ENCODE measurements at places on chromosomes 5 and 9.

GRCh38 chr9:77125665-77126064 is 51.7 kb upstream of the VPS13A start:
- no peak for DNase-seq

DNA sequence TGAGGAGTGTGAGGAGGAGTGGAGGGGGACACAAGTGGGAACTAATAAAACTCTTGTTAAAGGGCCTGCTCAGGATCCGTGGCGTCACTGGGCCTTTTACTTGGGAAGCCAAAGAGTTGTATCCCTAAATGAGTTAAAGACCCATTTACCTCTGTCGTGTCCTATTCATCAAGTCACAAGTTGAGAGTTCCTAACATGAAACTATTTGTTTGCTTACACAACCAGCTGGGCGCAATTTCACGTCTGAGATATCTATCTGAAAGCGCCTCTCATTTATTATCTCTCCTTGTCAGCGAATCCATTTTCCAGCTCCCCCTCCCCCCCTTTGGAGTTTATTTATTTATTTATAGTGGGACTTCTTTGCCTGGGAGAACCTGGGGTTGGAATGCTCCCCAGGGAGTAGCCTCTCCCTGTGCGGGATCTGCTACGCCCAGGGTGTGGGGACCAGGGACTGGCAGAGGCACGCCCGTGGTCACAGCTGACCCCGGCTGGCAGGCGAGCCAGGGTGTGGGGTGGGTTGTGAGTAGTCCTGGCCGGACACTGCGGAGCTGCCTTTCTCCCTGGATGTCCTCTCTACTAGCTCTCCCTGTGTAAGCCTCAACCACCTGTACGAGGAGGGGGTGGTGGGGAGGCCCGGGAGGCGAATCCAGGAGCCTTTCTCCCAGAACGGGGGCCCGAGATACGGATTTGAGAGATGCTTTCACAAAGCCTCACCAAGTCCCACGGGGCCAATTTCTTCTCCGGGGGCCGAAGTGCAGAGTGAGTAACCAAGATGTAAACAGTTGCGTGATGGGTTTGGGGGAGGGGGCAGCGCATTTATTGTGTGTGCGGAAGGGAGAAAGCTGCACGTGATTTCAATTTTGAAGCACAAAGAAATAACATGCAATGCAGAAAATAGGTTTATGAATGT is 15.3 kb downstream of the NR2F1 start:
- DNase-seq: no peak

DNA sequence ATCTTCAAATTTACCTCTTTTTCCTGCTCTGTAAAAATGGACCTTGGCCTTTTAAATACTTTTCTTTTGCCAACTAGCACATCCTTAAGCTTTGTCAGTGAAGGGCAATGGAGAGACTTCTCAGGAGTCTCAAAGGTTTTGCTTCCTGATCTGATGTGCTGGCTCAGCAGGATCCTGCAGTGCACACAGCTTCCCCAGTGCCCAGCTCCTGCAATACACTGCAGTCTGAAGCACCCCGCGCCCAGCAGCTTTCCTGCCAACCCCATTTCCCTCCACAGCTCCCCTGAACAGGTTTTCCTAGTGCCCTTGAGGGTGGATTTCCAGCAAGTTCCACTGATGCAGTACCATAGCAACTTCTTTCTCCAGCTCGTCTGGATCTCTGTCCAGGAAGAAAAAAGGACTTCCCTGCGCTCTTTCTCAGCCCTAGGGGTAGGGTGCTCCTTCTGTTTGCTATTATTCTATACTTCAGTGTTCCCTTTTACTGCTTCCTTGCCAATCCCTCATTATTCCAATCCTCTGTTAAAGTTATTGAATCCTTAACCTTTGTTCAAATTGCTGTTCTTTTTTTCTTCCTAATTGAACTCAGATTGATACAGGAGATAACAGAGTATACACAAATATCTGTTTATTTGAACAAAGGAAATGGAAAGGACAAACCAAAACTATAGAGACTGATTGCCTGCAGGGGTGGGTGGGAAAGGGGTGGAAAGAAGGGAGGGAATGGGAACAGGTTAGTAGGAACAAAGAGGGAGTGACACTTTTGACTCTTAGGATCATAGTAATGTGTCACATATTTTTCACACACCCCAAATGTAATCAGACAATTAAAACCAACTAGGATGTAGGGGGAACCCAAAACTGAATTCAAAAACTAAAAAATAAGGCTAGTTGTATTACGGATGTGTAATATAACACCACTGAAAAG is 8.5 kb downstream of the SNAPC3 start:
- no peak for DNase-seq

DNA sequence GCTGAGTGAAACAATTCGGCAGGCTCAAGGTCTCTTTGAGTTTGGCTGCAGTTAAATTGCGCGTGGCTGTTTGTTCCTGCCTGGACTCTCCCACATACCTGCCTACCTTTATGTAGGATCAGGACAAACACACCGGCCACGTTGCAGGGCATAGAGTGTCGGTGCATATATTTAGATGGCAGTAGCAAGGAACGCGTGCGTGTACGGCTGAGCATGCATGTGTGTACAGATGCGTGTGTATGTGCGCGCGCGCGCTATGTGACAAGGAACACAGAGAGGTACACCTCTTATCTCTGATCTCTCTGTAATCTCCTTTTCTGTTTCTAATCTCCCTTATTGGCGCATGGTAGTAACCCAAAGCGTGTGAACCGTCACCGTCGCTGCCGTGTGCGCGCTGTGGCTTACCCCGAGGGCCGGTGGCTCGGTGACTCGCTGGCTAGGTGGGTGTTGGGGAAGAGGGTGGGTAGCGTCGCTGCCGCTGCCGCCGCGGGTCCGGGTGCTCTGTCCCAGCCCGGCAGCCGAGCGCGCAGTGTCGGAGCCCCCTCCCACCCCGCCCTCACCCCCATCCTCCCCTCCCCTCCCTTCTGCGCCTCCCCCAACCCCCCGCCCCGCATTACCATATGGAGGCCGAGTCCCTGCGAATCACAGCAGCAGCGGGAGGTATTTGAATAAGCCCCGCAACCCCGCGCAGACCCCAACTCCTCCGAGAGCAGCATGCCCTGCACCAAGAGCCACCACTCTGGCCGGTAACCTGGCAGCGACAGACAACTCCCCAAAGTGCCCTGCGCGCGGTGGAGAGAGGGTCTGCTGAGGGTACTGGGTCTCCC is 204.8 kb downstream of the MEF2C start:
- DNase-seq: no peak

GRCh38 chr5:164145458-164145857 is 640.0 kb downstream of the MAT2B start:
- DNase-seq: no peak

- no peak for DNase-seq
Measured at GRCh38 chr9:113475031-113475430, 11.5 kb downstream of the RGS3 start.

GRCh38 chr9:94147776-94148175 is 63.5 kb downstream of the PTPDC1 start:
- no peak for DNase-seq

DNA sequence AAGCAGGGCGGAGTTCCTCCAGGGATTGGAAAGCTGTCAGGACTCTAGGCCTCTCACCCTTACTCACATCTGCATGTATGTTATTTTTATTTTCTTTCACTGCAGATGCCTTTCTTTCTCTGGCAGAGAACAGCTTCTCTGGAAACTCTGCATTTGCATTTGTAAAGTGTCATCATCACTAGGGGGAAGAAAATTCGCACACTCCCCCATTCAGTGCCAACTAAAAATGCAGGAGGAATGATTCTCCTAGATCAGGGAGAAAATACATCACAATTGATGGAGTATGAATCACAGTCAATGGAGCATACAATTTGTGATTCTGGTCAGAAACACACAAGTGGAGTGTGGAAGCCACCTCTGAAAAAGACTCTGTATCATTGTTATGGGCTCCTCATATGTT is 351.4 kb upstream of the FTMT start:
- no peak for DNase-seq

DNA sequence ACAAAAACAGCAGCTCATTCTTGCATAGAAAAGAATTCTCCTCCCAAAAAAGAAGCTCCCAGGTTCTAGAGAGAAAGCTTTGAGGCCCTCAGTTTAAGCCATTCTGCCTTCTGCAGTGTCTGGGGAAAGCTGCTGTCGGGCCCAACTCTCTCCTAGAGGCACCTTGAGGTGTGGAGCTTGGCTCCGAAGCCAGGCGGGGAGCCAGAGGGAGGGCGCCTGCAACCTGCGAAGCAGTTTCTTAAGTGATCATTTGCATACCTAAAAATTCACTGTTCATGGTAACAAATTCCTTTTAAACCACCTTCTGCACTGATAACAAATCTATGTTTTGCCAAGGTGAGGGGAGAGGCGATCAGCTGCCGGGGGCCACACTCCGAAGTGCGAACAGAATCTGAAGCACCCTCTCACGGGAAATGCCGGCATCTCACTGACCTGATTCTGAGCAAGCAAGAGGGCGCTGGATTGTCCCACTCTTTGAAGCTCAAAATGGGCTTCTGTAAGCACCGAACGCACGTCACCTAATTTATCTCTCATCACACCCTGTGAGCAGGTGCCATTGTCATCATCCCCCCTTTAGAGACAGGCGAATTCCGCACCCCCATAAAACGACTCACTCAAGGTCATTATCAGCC is 86.1 kb downstream of the GTF3C4 start:
- no peak for DNase-seq

GRCh38 chr5:175714479-175715085 is 56.7 kb downstream of the HRH2 start:
- DNase-seq: no peak

- no peak for DNase-seq
Measured at GRCh38 chr5:626850-627249, 14.7 kb downstream of the CEP72 start.

GRCh38 chr5:180315762-180316212 is 23.9 kb upstream of the MAPK9 start:
- DNase-seq: no peak

- no peak for DNase-seq
Measured at GRCh38 chr5:168374532-168374931, 83.1 kb downstream of the WWC1 start.

Data from muscle of back (tissue), 13 donors.